Retinal pigment epithelial cell (primary cell): ENCODE measurements at places on chromosomes 2 and 18.

GRCh38 chr2:170814533-170815230 lies 2.0 kb upstream of the GAD1 start:
- no peak for DNase-seq

- no peak for DNase-seq
These were observed at the start of gene MAL for GRCh38 chr2:95025406-95026319. Gene MAL (plus strand): TSS chr2:95025708. CDS start chr2:95025793, 85 bp downstream.

GRCh38 chr2:187976259-187976985 lies 315.3 kb upstream of the GULP1 start:
- DNase-seq, result peak; percentile 46

DNA sequence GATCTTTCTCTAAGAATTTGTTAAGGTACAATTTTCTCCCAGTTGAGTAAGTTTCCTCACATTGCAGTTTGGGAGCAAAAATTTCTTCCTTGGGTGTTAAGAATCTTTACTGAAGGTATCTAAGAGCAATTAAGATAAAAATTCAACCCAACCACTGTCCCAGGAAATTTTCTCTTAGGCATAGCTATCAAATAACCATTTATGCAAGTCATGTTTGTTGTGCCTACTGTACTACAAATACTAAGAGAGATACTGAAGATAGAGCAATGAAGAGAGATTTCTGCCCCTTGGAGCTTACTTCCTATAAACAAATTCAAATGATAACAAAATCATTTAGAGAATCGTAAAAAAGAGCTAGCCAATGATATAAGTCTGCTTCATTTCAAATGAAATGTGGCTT lies 402.8 kb downstream of the LRRTM4 start:
- DNase-seq, result no peak

- DNase-seq, result no peak
These were observed 934 bp downstream of the ZNF804A start for GRCh38 chr2:184599054-184599871.

- DNase-seq, result no peak
These were observed 42.1 kb downstream of the ZAP70 start for GRCh38 chr2:97755491-97755890.

DNA sequence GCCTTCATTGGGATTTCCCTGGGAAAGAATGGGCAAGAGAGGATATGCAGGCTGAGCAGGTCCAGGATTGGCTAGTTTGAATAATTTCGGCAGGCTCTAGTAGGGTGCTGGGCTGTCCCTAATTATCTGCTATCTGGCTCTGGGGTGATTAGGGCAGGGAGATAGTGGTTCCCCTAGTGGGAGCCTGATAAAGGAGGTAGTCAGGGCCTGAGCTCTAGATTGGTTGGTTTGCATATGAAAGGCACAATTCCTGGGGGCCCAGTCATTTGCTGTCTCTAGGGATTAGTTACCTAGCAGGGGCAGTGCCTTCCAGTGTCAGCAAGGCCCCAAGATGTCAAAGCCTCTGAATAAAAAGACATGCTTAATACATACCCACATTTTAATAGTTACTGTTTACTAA lies 690.1 kb upstream of the KLHL29 start:
- no peak for DNase-seq

- DNase-seq, result no peak
These were observed 59.3 kb upstream of the B3GNT7 start for GRCh38 chr2:231336236-231336635.

GRCh38 chr18:47545613-47546012 lies 294.2 kb upstream of the SKOR2 start:
- DNase-seq, result no peak

DNA sequence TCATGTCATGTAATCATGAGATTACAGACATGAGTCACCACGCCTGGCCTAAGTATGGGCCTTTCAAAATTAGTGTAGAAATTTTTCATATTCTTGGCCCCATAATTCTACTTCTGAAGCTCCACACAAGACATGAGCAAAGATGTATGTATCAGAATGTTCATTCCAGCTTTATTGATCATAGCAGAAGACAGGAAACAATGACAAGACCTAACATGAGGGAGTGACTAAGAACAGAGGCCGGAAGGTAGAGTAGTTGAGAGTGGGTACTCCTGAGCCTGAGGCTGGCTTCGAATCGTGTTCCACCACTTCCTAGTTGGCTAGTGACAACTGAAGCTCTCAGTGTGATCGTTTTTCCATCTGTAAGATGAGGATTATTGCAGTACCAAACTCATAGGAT lies 89.3 kb downstream of the ARMC9 start:
- no peak for DNase-seq

DNA sequence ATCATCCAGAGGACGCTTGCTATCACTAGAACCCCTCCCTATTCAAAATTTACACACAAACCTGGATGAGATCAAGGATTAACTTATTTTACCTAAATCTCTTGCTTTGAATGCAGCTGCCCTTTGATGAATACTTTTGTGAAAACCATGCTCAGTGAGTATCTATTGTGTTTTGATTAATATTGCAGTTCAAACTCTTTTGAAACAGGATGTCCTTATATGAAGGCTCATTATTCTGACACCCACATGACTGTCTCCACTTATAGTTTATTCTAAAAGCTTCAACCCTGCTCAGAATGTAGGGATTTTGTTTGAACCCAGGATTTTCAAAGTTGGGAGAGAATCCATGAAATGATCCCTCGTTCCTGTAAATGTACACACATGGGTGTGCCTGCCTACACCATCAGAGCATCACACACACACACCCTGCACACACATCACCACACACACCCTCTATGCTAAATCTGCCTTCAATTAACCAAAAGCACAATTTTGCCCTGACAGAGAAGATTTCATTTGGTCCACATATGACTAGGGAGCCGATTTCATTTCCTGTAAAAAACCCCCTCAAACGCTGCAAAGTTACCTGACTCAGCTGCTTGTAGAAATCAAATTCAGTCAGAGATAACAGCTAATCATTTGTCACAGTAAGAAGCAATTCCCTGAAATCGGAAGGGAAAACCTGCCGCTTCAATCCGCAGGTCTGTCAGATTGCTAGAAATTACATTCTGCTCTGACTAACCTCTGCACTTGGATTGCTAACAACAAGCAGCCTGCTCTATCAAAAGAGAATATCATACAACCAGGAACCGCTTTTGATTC lies 65.2 kb downstream of the ZEB2 start:
- no peak for DNase-seq

- no peak for DNase-seq
These were observed 403 bp downstream of the COL4A3 start for GRCh38 chr2:227164763-227165291.

GRCh38 chr18:58069099-58069498 lies 25.1 kb downstream of the NEDD4L start:
- no peak for DNase-seq

GRCh38 chr2:226575928-226576327 lies 223.7 kb downstream of the IRS1 start:
- DNase-seq, result no peak

GRCh38 chr2:150944315-150944714 lies 317.3 kb downstream of the RBM43 start:
- DNase-seq, result no peak

GRCh38 chr2:158725441-158725891 lies 69.7 kb upstream of the DAPL1 start:
- DNase-seq, result no peak

- no peak for DNase-seq
These were observed 479.0 kb upstream of the DCC start for GRCh38 chr18:51861046-51861445.

DNA sequence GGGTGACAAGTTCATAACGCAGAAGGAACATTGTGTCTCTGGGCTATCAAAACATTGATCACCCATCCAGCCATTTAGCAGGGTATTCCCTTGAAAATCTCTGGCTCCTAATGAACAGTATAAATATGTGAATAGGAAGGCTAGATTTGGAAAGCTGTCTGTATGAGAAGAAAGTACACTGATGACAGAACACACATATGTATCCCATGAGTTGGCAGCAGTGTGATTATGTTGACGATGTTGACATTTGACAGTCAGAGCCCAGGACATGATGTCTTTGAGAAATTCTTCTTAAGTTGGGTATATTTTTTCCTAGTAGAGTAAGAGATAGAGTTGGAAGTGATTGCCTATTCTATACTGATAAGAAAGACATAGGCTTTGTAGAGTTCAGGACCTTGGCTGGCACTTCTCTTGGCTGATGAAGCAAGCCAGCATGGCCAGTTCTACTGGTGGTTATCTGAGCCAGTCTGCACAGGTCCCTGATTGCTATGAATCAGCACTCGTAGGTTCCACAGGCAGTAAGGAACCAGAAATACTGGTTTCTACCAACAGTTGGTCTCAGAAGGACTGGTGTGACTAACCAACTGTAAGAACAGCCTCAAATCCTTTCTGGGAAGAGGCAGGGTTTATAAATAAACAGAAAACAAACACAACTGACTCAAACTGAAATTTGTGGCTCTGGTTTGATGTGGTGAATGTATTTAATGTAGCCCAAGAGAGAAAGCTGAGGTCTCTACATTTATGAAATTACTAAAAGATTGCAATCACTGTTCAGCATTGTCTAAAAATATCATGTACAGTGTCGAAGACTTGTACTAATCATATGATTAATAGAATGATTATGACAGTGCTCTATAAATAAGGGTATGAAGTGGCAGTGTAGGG lies 43.9 kb upstream of the RAPH1 start:
- no peak for DNase-seq

GRCh38 chr2:63345285-63345633 lies 243.0 kb downstream of the WDPCP start:
- DNase-seq, result no peak

DNA sequence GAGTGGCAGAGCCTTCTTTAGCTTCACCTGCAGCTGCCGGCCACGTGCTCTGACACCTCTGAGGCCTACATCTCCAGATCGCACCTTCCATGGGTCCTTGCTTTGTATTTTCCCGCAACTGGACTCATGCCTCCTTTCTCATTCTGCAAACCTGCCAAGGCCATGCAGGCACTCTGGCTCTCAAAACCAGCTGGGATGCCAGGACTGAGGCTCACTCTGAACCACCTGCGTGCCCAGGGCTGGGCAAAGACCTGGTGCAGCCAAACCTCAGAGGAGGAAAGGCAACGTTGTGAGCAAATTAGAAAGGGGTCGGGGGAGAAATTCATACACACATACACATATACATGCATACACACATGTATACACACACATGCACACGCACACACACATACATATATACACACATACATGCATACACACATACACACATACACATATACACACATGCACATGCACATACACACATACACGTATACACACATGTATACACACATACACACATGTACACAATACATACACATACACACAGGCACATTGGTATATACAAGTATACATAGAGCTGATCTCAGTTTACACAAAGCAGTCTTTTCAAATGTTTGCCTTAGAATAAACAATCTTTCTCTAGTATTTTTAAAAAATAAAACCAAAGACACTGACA lies 125.2 kb downstream of the RTP5 start:
- DNase-seq, result no peak

GRCh38 chr2:188382107-188382506 lies 90.4 kb downstream of the GULP1 start:
- DNase-seq, result no peak

DNA sequence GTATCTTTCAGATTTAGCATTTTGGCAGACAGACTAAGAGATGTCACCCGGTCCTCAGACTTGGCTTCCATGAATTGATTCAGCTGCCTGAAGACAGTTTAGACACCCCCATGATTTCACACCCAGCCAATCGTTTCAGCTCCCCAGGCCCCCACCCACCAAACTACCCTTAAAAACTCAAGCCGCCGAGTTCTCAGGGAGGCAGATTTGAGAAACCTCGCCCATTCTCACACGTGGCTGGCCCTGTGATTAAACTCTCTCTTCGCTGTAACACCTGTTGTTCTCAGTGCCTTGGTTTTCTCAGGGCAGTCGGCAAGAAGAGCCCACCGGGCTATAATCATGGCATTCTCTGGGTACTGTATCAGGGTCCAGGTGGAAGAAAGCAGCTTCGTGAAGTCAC lies 35.2 kb downstream of the UXS1 start:
- no peak for DNase-seq

- DNase-seq, result no peak
These were observed 166.8 kb downstream of the DYSF start for GRCh38 chr2:71620116-71620515.

DNA sequence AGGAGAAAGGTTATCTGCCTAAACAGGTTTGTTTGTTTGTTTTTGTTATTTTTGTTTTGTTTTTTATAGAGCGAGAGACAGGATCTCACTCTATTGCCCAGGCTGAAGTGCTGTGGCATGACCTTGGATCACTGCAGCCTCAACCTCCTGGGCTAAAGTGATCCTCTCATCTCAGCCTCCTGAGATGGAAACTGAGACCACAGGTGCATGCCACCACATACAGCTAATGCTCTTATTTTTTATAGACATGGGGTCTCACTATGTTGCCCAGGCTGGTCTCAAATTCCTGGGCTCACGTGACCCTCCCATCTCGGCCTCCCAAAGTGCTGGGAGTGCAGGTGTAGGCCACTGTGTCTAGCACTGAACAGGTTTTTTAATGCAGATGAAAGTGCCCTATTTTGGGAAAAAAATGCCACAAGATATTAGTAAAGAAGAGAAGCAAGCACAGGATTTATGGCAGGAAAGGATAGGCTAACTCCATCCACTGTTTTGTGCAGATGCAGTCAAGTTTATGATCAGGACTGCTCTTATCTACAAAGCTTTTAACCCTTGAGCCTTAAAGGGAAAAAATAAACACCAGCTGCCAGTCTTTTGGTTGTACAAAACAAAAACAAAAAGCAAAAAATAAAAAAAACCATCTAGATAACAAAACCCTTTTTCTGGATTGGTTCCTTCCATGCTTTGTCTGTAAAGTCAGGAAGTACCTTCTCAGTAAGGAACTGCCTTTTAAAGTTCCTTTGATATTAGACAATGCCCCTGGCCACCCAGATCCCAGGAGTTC lies 29.4 kb downstream of the MAP4K3 start:
- DNase-seq, result no peak

- DNase-seq, result no peak
These were observed 413.6 kb downstream of the CDH2 start for GRCh38 chr18:27763341-27763740.

DNA sequence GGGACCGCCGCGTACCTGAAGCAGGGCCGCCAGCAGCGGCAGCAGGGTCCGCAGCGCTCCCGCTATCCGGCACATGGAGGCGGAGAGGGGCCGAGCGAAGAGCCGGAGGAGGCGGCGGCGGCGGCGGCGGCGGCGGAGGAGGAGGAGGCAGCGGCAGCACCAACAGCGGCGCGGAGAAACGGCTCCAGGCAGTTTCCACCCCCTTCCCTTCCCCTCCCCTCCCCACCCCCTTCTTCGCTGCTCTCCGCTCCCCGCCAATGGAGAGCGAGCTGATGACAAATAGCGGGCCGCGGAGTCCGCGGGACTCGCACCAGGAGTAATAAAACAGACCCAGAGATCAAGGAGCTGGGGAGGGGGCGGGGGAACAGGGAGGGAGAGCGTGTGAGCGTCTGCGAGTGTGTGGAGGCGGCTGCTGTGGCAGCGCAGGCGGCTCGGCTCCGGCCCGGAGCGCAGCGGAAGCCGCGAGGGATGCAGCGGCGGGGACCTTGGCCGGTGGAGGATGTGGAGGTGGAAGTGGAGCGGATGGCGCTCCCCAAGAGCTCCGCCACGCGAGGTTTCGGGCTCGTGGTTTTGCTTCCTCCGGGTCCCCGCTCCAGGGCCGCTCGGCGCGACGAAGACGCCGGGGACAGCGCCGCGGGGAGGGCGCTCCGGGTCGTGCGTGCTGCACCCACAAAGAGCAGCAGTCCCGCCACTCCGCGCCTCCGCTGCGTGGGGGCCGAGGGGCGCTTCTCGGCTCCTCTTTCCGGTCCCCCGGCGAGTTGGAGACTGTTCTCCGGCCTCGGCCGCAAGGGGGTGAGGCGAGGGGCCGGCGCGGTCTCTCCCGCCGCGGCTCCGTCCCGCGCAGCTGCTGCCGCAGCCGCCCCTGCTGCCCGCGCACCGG lies at the start of gene CDH2:
Gene CDH2, minus strand, starts transcription at position 183 of the 880 bp plus-strand sequence. Its CDS starts 108 bp downstream, at position 75.
- DNase-seq, result peak; percentile 80
